ENCODE measurements at places on chromosomes 7 and 10. TPM values are rescaled to one million over a fixed set of nuclear protein-coding genes. Genes with fewer than 3 reads are reported as not detected.

Gene AGR3
- not detected for total RNA-seq

Gene CLCN1
- not detected for total RNA-seq

Gene TEX47
- total RNA-seq: not detected

Gene CEP55
- 132 TPM for total RNA-seq

Gene DPYSL4
- total RNA-seq: 1.6 TPM

Gene SFMBT2
- total RNA-seq: 0.20 TPM

Gene KCNIP2
- total RNA-seq: 0.12 TPM

Gene TDRD1
- total RNA-seq: not detected

Gene ACTL6B
- not detected for total RNA-seq

Gene MYO1G
- not detected for total RNA-seq

Gene PROSER2
- total RNA-seq: 1.6 TPM

Gene GBX1
- total RNA-seq: not detected

Gene LIPJ
- under 0.01 TPM for total RNA-seq

Gene ADRA2A
- 0.10 TPM for total RNA-seq

Gene NPY4R2
- total RNA-seq: 0.10 TPM

Gene CTTNBP2
- 0.48 TPM for total RNA-seq

Gene GRID1
- total RNA-seq: not detected

Gene GIMAP5
- total RNA-seq: not detected

All from RPMI7951 (cell line).